ENCODE measurements at places on chromosomes 4 and X.
A peak's percentile ranks its signal among the peaks of the same experiment; 100 is the strongest.

DNA sequence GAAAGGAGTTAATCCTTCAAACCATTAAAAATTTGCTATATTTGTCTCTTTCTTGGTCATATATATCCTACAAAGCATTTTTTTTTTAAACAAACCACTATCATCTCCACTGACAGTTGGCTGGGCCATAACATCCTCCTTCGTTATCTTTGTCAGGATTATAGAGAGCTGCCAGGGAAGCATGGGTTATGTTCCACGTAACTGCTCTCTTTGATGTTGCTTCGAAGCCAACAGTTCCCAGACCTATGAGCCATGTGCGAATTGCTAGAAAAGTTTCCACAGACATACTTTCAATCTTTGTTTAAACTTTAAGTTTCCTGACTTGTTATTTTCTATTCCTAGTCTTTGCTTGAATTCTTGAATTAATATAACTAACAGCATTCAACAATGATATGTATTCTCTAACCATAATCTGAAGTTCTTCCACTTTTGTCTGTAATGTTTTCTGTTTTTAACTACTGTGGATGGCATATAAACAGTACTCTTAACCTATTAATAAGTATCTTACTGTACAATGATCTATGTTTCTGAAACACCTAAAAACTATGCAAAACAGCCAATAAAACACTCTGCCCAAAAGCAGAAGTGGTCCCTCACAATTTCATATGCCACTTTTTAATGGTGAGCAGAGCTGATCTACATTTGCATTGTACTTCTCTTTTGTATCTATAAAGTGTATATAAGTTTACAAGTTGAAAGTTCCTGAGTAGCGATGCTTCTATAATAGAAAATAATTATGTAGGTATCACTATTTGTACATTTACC lies 37.9 kb downstream of the EREG start:
- DNase-seq: no peak

DNA sequence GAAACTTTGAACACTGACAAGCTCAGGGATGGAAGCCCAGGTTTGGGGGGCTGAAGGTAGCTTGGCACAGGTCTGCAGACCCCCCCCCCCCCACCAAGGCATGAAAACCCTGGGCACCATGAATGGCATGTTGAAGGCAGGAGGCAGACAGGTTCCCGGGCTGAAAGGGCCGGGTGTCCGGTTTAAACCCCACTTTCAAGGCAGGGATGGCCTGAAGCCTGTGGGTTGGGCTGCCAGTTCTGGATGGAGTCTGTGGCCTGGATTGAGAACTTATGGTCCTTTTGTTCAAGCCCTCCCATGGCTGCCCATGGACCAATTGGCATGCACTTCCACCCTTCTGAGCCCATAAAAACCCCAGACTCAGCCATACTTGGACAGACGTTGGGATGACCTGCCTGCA lies 616.9 kb downstream of the ADGRL3 start:
- no peak for DNase-seq

GRCh38 chr4:77002321-77003107 lies 53.0 kb downstream of the SEPTIN11 start:
- no peak for DNase-seq

- no peak for DNase-seq
Measured at GRCh38 chr4:82779032-82779431, 19.6 kb downstream of the SCD5 start.

DNA sequence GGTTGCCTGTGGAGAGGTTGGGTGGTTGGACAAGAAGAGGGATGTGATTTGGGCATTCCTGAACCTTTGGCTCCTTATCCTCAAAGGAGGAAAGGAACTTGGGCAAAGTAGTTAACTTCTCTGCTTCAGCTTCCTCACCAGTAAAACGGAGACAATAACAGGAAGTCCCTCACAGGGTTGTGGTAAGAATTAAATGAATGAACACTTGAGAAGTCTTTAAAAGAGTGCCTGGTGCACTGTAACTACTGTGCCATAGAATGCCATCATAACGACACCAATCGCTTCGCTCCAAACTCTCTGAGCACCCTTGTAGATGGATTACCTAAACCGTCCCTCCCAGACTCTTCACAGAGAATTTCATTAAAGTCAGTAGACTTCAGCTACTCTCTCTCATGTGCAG lies 10.5 kb downstream of the ZCCHC18 start:
- no peak for DNase-seq

GRCh38 chrX:71992711-71993110 lies 82.1 kb downstream of the NHSL2 start:
- DNase-seq: no peak

DNA sequence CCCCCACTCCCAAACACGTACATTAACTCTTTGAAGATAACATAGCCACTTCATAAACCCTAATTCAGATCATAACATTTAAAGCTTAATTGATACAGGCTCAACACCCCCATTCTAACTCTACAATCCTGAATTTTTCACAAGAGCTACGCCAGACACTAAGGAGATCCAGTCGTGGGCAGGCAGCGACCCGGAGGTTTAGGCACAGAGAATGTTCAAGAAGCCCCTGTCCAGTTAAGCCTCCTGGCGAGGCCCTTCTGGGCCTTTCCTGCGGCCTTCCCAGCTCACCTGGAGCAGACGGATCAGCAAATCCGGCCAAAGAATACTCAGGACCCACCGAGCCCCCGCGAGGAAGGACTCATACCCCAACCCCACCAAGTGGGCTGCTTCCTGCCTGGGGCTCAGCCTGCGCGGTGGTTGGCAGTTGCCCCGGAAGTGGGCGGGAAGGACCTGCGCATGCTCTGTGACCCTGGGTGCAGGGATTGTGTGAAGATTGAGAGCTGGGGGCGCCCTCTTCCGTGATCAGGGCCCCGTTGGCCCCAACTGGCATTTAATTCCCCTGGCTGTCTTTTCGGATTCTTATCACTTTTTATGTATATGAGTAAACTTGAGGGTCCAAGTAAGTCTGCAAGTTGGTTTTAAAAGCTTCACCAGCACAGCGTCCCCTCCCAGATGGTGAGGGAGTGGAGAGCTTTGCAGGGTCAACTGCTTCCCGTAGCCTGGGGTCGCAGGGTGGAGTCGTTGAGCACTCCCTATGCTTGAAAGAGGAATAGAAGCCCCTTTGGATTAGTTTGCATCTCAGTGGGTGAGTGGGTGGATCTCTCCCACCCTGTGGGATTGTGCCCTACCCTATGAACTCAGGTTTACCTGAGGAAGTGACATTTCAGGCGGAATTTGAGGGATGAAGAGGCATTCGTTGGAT lies at the start of gene TRIM61:
Gene TRIM61 (minus strand): TSS at position 415 of the 922 bp plus-strand sequence. CDS start 7,655 bp downstream, outside the sequence.
- no peak for DNase-seq

- no peak for DNase-seq
Measured at GRCh38 chr4:183241721-183242151, 78.3 kb downstream of the CLDN22 start.

- no peak for DNase-seq
Measured at GRCh38 chr4:152165846-152166245, 370.0 kb downstream of the FBXW7 start.

DNA sequence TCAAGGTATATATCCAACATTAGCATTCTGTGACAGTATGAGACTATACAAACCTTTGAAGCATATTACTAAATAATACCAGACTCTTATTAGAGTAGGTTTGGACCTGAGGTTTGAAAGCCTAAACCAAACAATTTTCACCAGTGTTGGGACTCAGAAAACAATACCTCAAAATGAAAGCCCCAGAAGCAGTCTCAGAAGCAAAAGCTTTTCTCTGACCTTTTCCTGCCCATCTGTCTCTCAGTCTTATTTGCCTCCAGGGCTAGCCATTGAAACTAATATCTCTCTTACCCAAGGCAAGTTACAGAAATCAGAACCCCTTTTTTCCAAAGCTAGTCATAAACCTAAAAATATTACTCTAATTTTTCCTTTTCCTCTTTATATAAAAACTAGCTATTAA lies 163.3 kb downstream of the PTCHD1 start:
- no peak for DNase-seq

DNA sequence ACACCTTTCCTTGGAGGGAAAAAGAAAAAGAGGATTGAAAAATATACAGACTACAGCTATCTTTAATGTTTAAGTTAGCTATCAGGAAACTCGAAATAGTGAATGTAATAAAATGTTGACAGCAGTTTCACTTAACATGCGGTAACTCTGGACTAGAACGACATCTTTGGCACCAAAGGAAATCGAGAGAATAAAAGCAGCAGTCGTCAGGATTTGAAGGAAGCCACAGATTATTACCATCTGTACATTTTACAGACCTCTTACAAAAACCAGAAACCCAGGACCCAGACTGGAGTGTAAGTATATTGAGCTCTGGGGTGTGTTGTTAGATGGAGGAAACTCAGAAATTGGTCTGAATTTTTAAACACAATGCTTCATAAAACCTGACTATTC lies 51.6 kb upstream of the STOX2 start:
- no peak for DNase-seq

- no peak for DNase-seq
Measured at GRCh38 chr4:188682321-188682720, 543.1 kb downstream of the TRIML1 start.

DNA sequence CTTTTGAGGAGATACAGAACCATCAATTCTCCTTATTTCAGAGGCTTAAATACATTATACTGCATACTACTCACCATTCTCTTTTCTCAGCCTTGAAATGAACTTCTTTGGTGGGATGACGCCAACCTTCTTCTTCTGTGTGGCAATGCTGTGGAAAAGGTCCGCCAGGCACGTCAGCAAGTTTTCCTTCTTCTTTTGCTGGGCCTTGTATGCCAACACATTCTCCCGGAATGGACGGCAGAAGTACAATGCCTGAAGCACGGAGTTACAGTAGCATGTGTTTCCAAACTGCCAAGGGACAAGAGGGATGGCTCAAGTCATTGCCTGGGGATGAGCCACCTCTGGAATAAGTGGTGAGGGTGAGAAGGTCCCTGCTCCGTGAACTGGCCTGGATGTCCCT lies 31.2 kb downstream of the USP46 start:
- DNase-seq: no peak

GRCh38 chr4:10612476-10612875 lies 72.1 kb downstream of the CLNK start:
- DNase-seq: no peak

- DNase-seq: peak; percentile 34
Measured at GRCh38 chr4:123588631-123589241, 192.1 kb downstream of the SPRY1 start.

- no peak for DNase-seq
Measured at GRCh38 chr4:14257903-14258302, 630.4 kb upstream of the BOD1L1 start.

GRCh38 chr4:2765832-2766526 lies 9.8 kb upstream of the TNIP2 start:
- no peak for DNase-seq

GRCh38 chrX:16304751-16305150 lies 137.5 kb downstream of the MAGEB17 start:
- no peak for DNase-seq

- DNase-seq: no peak
Measured at GRCh38 chr4:108171339-108172230, 2.9 kb upstream of the LEF1 start.

GRCh38 chrX:11663875-11664210 lies 1.9 kb downstream of the ARHGAP6 start:
- no peak for DNase-seq

GRCh38 chrX:74242050-74242449 lies 61.9 kb upstream of the ZCCHC13 start:
- peak; percentile 16 for DNase-seq

DNA sequence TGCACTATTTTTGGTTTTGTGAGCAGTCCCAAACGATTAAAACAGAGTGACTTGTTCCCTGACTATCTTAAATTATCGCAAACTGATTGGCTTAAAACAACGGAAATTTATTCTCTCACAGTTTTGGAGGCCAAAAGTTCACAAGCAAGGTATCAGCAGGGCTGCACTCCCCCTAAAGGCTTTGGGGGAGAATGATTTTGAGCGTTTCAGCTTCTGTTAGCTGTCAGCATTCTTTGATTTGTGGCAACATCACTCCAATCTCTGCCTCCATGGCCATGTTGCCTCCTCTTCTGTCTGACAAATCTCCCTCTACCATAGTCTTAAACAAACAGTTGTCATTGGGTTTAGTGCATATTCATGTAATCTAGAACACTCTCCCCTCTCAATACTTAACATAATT lies 459.6 kb upstream of the ATOH1 start:
- DNase-seq: no peak

- no peak for DNase-seq
Measured at GRCh38 chrX:40091691-40092421, 5.9 kb downstream of the BCOR start.

DNA sequence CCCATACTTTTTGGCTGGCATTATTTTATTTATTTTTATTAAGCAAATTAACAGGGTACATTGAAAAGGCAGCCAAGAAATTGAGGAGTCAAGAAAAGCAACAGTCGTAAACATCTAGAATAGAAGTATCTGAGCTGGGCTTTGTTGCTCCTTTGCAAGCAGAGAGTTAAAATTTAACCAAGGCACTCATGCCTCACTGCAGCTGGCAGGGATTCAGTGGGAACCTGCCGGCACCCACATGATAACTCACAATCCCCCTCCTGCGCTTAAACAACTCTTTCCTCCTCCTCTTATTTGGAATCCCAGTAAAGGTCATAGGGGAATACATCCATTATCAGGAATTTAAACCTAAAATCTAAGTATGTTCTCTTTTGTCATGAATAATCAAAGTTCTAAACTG lies 115.5 kb downstream of the SOX3 start:
- DNase-seq: no peak

DNA sequence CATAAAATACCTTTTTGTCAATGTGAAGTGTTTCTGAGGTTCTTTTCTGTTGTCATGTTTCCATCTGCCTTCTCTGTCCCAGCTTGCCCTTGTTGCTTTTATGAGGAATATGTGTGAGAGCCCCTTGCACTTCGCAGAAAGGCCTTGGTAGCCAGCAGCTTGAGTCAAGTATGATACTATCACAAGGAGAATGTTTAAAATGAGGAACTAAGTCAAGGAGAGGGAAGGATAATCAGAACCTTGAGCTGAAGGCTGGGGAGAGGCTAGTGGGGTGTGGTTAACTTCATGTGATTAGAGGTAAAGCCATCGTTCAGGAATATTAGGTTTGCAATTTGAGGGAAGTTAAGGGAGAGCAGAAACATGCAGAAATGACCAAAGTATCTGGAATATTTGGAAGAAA lies 12.7 kb downstream of the PGK1 start:
- DNase-seq: no peak

DNA sequence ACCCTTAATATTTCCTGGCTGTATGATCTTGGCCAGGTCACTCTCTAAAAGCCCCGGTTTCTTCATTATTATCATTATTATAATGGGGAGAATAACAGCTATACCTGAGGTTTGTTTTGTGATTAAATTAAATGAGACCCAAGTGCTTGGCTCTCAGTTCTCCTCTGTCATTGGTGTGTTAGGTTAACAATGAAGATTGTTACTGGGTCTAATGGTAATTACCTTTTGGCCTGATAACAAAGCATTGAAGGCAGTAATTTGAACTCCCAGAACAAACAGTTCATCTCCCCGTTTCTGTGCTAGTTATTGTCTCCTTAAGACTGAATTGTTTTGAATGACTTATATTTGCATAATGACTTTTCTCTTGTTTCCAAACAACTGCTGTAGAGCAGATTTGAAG lies 6.8 kb upstream of the ANAPC4 start:
- no peak for DNase-seq

- DNase-seq: no peak
Measured at GRCh38 chr4:154304679-154305078, 186.9 kb downstream of the DCHS2 start.

All from hepatic stellate cell (primary cell).